ENCODE measurements at places on chromosomes 5 and 9.

DNA sequence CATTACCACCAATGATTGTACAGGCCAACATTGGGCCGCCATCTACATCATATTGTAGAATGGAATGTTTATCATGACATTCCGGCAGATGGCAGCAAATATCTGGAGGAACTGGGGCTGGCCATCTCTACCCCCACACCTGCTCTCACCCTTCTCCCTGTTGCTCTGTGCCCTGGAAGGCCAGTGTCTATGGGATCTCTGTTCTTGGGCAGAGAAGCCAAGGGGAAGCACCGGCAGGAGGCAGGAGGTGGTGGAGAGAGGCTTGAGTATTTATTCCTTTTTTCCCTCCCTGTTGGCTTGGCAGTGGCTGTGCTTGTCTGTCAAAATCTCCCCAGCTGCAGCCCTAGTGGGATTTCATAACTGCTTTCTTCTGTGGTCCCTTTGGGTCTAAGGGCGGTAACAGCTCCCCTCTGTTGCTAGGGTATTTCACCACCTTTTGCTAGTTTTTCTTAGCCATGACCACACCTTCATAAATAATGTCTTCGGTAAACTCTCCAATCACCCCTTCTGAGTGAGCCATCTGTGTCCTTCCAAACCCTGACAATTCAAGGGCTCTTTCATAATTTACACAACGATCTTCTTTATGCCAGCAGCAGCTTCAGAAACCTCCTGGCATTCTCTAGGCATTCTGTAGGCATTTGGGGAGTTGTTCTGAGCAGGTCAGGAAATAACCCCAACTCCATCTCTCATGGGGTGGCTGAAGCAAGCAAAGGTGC lies 225.8 kb downstream of the MELK start:
- DNase-seq, result peak; percentile 12

DNA sequence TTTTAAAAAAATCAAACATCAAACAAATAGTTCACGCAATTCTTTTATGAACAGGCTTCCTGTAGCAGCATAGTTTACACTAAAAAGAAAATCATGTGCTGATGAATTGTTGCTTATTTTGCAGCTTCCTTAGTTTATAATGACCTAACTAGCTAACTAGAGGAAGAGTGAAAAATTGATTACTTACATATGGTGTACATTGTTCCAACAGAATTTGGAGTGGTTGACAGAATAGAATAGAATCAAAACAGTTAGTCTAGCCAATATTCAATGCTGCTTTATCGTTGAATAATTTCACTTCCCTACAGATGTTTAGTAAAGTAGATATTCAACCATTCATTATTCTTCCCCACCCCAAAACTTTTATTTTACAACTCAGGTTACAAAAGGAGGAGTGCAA lies 4.2 kb downstream of the NMUR2 start:
- DNase-seq, result no peak

GRCh38 chr5:24788829-24789514 lies 144.2 kb upstream of the CDH10 start:
- DNase-seq, result no peak

DNA sequence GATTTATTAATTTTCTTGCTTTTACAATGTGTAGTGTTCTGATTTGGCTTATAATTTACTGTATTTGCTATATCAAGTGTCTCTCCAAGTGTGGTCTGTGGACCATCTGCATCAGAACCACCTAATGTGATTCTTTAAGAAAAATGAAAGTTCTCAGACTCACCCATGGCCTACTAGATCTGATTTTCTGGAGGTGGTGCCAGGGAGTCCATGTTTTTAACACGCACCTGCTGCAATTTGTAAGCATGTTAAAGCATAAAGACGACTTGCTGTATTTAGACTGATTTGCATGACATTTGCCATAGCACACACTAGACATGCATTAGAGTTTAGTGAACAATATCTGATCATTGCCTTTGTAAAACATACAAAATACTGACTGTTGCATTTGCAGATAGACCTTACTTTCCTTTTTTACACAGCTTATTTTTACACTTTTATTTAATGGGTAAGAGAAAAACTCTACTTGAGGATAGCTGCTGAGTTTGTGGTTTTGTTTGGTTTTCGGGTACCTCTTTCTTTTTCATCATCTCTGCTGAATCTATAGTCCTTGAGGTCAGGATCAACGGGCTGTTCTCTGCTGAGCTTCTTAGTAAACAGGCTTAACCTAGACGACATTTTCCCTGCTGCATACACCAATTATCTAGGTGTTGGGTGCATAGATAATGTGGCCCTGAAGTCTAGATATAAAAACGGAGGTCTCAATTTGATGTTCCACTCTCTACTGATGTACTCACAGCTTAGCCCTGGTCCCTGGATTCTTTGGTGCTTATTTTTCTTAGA lies 138.0 kb upstream of the ZNF366 start:
- DNase-seq, result no peak

GRCh38 chr5:178428341-178429155 lies 161.6 kb downstream of the COL23A1 start:
- DNase-seq, result no peak

GRCh38 chr9:133948131-133948530 lies 44.0 kb downstream of the VAV2 start:
- DNase-seq, result no peak

- DNase-seq, result no peak
Observed at GRCh38 chr9:68631811-68632210, 73.2 kb upstream of the PIP5K1B start.

DNA sequence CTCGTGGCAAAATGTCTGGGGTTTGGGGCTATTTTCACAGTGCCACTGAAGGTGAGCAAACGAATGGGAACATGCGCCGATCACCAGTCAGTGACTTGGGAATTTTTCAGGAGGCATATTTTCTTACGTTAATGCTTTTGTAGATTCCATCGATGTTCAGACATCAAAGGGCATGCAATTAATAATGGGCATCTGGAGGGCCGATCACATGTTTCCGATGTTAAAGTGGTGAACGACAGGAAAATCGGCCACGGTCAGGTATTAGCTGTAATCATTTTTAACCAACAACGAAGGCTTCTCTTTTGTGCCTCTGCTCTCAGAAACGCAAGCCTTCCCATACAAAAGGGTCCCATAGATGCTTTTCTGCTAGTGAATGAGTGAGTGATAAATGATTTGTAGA lies 155.0 kb upstream of the PITX1 start:
- DNase-seq, result no peak

DNA sequence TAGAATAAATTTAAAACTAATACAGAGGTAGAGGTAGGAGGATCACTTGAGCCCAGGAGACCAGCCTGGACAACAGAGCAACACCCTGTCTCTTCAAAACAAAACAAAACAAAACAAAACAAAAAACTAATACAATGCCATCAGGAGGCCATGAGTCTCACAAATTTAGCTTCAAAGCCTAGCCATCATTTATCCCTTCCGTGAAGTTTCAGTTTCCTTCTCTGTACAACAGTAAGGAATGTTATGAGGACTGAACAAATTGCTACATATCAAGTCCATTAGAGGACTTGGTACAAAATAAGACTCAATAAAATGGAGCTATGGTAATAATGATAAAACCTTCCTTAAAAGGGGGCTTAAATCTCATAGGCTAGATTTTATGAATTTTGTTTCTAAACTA lies 60.8 kb downstream of the MAPKAP1 start:
- no peak for DNase-seq

DNA sequence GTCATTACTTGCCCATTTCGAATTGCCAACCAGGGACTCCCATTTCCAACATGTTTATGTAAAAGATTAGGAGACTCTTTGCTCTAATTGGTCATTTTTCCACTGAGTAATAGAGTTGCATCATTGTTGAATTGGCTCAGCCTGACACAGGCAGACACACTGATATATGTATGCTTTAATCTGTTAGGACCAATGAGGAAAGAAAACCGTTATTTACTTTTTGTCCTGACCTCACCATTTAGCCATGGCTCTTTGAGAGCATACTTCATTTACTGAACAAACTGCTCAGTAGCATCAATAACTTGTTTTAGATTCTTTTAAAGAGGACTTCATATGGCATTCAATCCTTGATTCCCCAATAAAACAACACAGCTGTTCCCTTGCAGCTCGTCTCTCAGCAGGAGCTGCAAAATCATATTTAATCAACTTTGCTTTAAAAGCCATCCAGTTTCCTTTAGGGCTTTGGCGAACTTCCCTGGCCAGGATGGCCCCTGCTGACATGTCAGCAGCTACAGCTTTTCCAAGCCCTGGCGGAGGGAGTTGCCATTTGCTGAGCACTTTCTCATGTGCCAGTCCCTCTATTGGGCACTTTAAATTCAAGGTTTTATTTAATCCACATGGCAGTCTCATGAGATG lies 251.5 kb upstream of the TNC start:
- no peak for DNase-seq

GRCh38 chr9:117411547-117411946 lies 3.3 kb downstream of the ASTN2 start:
- peak; percentile 8 for DNase-seq

Measured in Calu3 (cell line).